ENCODE measurements at places on chromosomes 6 and 20.

DNA sequence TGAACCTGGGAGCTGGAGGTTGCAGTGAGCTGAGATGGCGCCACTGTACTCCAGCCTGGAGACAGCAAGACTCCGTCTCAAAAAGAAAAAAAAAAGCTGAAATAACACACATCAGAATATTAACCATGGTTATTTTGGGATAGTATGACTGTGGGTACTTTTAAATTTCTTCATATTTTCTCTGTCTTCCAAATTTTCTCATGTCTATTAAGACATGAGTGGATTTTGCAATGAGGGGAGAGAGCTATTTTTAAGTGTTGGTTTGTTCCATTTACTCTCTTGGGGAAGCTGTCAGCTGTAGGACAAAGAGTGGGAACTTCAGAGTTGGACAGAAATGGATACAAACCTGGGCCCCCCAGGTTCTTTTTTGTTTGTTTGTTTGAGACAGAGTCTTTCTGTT, 10.3 kb downstream of the ADISSP start:
- no peak for DNase-seq

DNA sequence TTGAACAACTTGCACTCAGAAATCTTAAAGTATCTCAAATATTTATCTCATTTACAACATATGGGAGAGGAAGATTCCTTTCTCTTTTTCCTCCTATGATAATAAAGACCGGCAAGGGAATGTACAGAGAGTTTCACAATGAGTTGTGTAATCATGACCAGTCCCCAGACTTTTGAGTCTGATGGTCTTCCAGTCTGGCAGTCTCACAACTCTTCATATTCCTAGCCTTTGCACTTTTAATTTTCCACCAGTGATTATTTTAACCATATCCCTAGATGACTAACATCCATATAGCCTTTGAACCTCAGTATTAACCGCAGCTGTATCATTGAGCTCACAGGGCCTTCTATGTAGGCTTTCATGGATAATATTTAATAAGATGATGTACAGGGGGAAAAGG, 278.5 kb downstream of the KHDC1L start:
- no peak for DNase-seq

DNA sequence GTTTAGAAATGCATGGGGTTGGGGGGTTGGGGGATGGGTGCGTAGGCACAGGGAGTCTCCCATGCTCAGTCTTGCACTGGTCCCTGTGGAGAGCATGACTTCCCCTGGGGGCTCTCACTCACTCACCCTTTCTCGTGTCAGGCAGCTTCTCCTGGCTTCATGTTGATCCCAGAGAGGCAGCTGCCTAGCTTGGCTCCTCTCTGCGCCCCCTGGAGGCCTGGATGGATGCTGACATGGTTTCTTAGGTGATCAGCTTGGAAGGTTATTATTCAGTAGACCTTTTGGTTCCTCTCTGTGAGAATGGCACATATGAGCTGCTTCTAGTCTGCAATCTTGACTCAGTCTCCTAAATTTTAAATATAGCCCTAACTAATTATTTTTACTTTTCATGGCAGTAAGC, 109.3 kb upstream of the FAM83B start:
- DNase-seq, result no peak

- DNase-seq, result no peak
Measured at GRCh38 chr6:34333858-34334257, 58.6 kb downstream of the NUDT3 start.

- DNase-seq, result peak; percentile 31
Measured at GRCh38 chr20:1844325-1845162, 50.7 kb upstream of the SIRPA start.

- DNase-seq, result no peak
Measured at GRCh38 chr6:5482619-5483018, 221.3 kb downstream of the FARS2 start.

DNA sequence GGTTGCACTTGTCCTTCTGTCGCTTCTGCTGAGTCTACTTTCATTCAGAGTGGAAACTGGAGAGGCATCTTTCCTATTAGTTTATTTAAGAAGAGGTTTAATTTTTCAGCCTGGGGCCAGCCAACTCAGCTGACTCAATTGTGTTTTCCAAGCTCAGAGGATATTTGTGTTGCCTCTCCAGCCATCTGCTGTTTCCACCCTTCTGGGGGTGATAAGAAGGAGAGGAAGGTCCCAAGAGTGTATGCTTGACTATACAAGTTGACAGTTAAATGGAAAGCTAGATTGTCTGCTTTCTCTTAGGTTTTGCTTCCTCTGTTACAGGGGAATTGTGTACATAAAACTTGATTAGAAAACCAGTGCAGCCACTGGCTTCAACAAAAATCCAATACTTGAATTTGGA, 3.0 kb downstream of the PSMF1 start:
- no peak for DNase-seq

Data from dorsolateral prefrontal cortex (tissue), 122 donors.